Liver (tissue), 10 donors: ENCODE measurements at places on chromosomes 4 and X. TPM values are rescaled to one million over a fixed set of nuclear protein-coding genes. Genes with fewer than 3 reads are reported as not detected.

The MAEA gene
- 33.9 TPM for total RNA-seq

The PRRG1 gene
- total RNA-seq: 1.2 TPM

The SOD3 gene
- total RNA-seq: 2.6 TPM

The SYTL5 gene
- total RNA-seq: 0.09 TPM

The BMP3 gene
- total RNA-seq: 0.47 TPM

The TRMT44 gene
- 7.1 TPM for total RNA-seq

DNA sequence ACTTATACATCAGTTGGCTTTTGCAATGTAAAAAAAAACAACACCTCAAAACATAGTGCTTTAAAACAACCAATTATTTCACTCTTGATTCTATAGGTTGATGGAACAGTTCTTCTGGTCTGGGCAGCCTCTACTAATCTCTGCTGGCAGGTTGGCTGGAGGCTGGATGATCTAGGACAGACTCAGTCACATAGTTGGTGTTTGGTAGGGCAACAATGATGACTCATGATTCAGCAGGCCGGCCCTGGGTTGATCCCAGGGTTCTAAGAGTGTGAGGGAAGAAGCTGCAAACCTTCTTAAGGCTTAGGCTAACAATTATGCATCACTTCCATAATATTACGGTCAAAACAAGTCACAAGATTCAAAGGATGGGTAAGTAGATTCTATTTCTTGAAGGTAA is 558.2 kb downstream of the ZNF674 start:
- H3K27ac ChIP-seq: no peak overlapping the region
- no peak for DNase-seq
- no peak overlapping the region for H3K4me3 ChIP-seq

GRCh38 chrX:67328476-67328875 is 215.3 kb upstream of the AR start:
- no peaks in the 10 kb centered on the region for H3K27me3 ChIP-seq
- H3K36me3 ChIP-seq: no peaks in the 10 kb centered on the region
- no peak overlapping the region for H3K4me3 ChIP-seq

GRCh38 chr4:156638334-156638733 is 333.3 kb downstream of the PDGFC start:
- H3K36me3 ChIP-seq: no peaks in the 10 kb centered on the region
- no peak overlapping the region for H3K27ac ChIP-seq
- H3K4me1 ChIP-seq: no peaks in the 10 kb centered on the region
- H3K4me3 ChIP-seq: no peak overlapping the region
- no peak for DNase-seq

DNA sequence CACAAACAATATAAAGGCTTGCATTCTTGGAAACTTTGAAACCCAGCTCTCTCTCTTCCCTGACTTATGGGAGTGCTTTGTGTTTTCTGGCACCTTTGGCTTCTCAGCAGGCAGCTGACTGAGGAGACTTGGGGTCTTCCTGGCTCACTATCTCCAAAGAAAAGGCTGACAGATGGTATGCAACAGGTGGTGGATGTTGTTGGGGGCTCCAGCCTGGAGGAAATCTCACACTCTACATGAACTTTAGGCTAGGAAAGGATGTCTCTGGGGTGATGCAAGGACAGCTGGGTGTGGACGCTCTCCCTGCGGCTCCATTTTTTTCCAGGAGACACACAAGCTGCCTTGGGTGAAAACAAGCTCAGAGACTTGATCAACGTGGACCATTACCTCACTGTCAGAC is 67.4 kb downstream of the DNAAF6 start:
- no peak overlapping the region for H3K27ac ChIP-seq
- DNase-seq: no peak
- H3K27me3 ChIP-seq: no peaks in the 10 kb centered on the region

DNA sequence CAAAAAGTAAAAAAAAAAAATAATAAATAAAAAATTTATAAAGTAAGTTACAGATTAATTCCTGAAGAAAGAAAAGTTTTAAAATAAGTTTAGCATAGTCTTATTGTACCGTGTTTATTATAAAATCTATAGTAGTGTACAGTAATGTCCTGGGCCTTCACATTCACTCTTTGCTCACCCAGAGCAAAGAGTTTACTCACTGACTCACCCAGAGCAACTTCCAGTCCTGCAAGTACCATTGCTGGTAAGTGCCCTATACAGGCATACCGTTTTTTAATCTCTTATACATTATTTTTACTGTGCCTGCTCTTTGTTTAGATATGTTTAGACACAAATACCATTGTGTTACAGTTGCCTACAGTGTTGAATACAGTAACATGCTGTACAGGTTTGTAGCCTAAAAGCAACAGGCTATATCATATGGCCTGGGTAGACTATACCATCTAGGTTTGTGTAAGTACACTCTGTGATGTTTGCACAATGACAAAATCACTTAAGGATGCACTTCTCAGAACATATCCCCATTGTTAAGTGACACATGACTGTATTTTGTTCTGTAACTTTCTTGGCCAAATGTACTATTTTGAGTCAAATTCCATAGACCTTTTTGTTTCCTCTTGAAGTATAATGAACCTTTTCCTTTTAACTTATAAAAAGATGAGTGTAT is 199.0 kb upstream of the NUDT6 start:
- no peaks in the 10 kb centered on the region for H3K27me3 ChIP-seq
- H3K36me3 ChIP-seq: no peaks in the 10 kb centered on the region

DNA sequence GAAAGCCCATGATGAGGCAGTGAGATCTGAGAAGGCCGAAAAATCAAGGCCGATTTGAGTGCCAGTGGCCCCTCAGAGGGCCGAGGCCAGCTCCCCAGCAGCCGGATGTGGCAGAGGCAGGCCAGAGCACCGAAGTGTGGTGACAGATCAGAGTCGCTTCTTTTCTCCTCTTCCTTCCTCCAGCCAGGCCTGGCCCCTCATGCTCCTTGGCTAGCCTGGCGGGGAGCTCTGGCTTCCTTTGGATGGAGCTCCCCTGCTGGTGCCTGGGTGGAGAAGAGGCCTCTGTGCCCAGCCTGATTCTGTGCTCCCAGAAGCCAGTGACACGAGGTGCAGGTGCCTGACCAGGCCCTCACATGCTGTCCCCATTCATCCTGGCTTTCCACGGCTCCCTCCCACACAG is 127.2 kb upstream of the PABPC4L start:
- no peak overlapping the region for H3K27ac ChIP-seq
- DNase-seq: no peak
- no peaks in the 10 kb centered on the region for H3K27me3 ChIP-seq
- no peaks in the 10 kb centered on the region for H3K36me3 ChIP-seq

DNA sequence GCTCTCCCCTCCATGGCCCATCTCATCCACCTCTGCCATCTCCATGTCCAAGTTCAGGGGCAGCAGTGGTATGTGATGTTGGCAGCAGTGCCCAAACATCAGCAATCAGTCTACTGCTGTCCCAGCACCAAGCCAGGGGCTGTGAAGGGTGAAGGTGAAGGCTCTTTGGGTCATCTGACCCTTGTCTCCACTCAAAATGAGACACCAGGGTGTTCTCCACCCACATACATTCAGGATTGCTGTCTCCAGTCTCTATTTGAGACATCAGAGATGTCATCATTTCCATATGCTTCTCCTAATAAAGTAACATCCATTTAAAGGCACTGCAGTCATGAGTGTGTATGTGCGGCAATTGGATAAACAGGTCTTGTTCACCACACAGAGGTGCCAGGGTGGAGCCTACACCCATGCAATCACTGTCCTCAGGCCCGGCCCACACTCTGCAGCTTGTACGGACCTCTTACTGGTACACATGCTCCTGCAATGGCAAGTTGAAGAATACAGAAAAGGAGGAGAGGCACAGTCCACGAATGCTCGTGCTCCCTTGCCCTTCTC is 22.2 kb downstream of the MAML3 start:
- no peaks in the 10 kb centered on the region for H3K27me3 ChIP-seq
- H3K36me3 ChIP-seq: no peaks in the 10 kb centered on the region
- no peaks in the 10 kb centered on the region for H3K4me1 ChIP-seq
- H3K4me3 ChIP-seq: no peak overlapping the region
- H3K27ac ChIP-seq: no peak overlapping the region

DNA sequence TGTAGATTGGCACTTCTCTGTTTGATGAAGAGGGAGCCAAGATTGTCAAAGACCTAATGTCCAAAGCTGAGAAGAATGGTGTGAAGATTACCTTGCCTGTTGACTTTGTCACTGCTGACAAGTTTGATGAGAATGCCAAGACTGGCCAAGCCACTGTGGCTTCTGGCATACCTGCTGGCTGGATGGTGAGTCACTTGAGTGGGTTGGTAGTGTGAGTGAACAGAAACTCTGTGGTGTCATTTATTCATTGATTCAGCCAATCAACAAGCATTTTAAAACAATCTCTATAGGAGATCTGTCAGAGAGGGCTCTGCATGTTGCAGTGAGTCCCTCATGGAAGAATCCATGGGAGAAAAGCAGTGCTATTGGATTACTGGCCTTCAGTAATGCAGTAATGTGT is 16.3 kb downstream of the TAF9B start:
- H3K4me3 ChIP-seq: no peak overlapping the region
- H3K27me3 ChIP-seq: no peaks in the 10 kb centered on the region
- no peak overlapping the region for H3K27ac ChIP-seq
- no peak for DNase-seq
- H3K36me3 ChIP-seq: peaks cover 68% of the 10 kb centered on the region

- no peak overlapping the region for H3K4me3 ChIP-seq
- H3K27ac ChIP-seq: no peak overlapping the region
- no peaks in the 10 kb centered on the region for H3K27me3 ChIP-seq
- DNase-seq: no peak
Measured at GRCh38 chr4:141246243-141246642, 25.5 kb downstream of the ZNF330 start.

DNA sequence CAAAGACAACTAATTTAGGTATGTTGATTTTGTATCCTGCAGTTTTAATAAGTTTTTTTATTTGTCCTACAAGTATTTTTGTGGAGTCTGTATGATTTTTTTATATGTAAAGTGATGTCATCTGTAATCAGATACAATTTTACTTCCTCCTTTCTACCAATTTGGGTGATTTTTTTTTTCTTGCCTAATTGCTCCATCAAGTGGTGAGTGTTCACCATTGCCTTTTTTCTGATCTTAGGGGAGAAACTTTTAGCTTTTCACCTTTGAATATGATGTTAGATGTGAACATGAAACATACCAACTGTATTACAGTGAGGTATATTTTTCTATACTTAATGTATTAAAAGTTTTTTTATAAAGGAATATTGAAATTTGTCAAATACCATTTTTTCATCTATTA is 362.3 kb downstream of the PABPC4L start:
- H3K27me3 ChIP-seq: no peaks in the 10 kb centered on the region
- no peak overlapping the region for H3K27ac ChIP-seq
- H3K4me1 ChIP-seq: no peaks in the 10 kb centered on the region
- no peak overlapping the region for H3K4me3 ChIP-seq
- no peaks in the 10 kb centered on the region for H3K36me3 ChIP-seq
- no peak for DNase-seq

DNA sequence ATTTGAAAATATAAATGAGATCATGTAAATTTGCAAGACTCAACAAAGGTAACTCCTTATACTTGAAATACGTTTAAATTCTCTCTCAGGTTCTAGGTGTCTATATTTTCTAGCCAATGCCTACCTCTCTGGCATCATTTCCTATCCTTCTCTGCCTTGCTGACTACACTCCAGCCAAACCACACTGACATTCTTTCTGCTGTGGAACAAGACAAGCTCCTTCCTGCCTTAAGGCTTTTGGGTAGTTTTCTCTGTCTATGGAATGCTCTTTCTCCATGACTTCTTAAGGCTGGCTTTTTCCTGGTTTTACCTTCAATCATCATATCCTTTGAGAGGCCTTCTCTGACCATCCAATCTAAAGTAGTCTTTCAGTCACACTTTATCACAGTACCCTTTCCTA is 201.0 kb downstream of the SPRY1 start:
- H3K27me3 ChIP-seq: no peaks in the 10 kb centered on the region
- H3K27ac ChIP-seq: no peak overlapping the region
- no peak overlapping the region for H3K4me3 ChIP-seq

- DNase-seq: no peak
- H3K27me3 ChIP-seq: no peaks in the 10 kb centered on the region
- H3K4me3 ChIP-seq: no peak overlapping the region
- no peaks in the 10 kb centered on the region for H3K36me3 ChIP-seq
Measured at GRCh38 chr4:98181809-98182208, 38.5 kb upstream of the STPG2 start.

- no peaks in the 10 kb centered on the region for H3K4me1 ChIP-seq
- no peaks in the 10 kb centered on the region for H3K36me3 ChIP-seq
- H3K27ac ChIP-seq: no peak overlapping the region
- no peak overlapping the region for H3K4me3 ChIP-seq
- no peaks in the 10 kb centered on the region for H3K27me3 ChIP-seq
- no peak for DNase-seq
Measured at GRCh38 chrX:129108936-129109335, 414.4 kb downstream of the SMARCA1 start.

- peaks cover 18% of the 10 kb centered on the region for H3K4me1 ChIP-seq
- H3K27ac ChIP-seq: no peak overlapping the region
- no peak overlapping the region for H3K4me3 ChIP-seq
Measured at GRCh38 chr4:159152181-159152580, 49.3 kb downstream of the RAPGEF2 start.

GRCh38 chr4:55613621-55614020 is 21.6 kb upstream of the PDCL2 start:
- no peaks in the 10 kb centered on the region for H3K36me3 ChIP-seq
- DNase-seq: no peak
- H3K4me3 ChIP-seq: no peak overlapping the region
- H3K4me1 ChIP-seq: no peaks in the 10 kb centered on the region
- peaks cover 3% of the 10 kb centered on the region for H3K27me3 ChIP-seq

DNA sequence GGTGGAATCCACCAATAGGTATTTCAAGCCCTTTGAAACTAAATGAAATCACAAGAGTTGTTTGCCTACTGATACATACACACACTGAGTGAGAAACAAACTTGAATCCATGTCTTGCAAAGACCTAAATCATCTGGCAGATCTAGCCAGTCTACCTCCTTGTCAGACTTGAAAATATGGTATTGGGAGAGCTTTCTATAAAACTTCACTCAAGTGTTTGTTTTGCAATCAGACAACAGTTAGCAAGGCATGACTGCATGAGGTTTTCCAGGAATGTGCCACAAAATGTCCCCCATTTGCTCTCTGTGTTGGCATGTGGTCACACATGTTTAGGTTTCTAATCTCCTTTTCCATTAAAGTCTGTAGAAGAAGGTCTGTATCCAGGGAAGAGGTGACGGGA is 52.4 kb downstream of the MAP3K15 start:
- H3K27me3 ChIP-seq: no peaks in the 10 kb centered on the region
- no peak overlapping the region for H3K4me3 ChIP-seq
- no peak for DNase-seq
- H3K4me1 ChIP-seq: no peaks in the 10 kb centered on the region
- no peaks in the 10 kb centered on the region for H3K36me3 ChIP-seq

GRCh38 chr4:153045111-153045982 is 109.2 kb downstream of the FHDC1 start:
- H3K27ac ChIP-seq: no peak overlapping the region
- no peaks in the 10 kb centered on the region for H3K27me3 ChIP-seq
- no peak for DNase-seq
- no peaks in the 10 kb centered on the region for H3K36me3 ChIP-seq

DNA sequence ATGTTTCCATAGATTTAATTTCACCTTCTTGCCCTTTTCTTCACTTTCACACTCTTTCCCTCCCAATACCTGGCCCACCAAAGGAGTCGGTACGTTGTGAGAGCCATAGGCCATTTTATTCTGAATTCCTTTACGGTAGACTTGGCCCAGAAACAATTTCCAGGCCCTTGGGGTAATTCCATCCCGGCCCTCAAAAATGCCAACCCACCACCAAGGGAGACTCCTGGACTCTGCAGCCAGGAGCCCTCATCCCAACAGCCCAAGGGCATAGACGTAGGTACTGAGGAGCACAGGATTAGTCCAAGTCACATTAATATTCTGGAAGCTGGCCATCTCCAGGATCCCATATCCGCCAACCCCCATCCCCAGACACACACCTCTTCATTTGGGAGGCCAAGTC is 102.9 kb downstream of the LIMCH1 start:
- no peak for DNase-seq
- no peaks in the 10 kb centered on the region for H3K36me3 ChIP-seq
- peaks cover 6% of the 10 kb centered on the region for H3K4me1 ChIP-seq
- no peak overlapping the region for H3K4me3 ChIP-seq
- H3K27me3 ChIP-seq: no peaks in the 10 kb centered on the region
